Stimulated activated CD4-positive, alpha-beta T cell treated with anti-CD3 and anti-CD28 coated beads, Interleukin-1b, Interleukin-23, amount 100 ng/mL, for 48 hours (primary cell): ENCODE measurements at places on chromosomes 5 and 9.
A peak's percentile ranks its signal among the peaks of the same experiment; 100 is the strongest.

DNA sequence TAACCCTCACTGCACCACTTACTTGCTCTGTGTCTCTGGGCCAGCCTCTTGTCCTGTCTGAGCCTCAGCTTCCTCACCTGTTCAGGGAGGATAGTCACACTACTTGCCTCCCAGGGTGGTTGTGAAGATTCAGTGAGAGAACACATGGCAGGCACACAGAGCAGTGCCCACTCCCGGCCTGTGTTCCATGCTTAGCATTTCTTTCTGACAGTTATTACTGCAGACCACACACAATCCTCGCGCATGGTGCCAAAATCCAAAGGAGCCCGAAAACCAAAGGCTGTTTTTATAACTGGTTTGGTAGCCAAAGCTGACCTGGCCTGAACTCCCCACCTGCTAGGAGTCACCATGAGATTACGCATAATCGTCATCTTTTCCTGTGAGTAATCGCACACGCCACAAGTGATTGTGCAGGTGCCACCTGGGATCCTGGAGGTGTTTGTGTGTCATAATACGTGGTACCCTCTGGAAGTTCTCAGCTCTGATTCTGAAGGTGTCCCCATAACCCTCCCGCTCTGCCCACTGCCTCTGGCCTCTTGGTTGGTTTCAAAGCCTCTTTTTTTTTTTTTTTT is 84.6 kb upstream of the FBXW11 start:
- DNase-seq: no peak

GRCh38 chr9:113910036-113910639 is 34.0 kb downstream of the ZNF618 start:
- no peak for DNase-seq

- no peak for DNase-seq
Measured at GRCh38 chr5:53614376-53614885, 54.0 kb downstream of the NDUFS4 start.

DNA sequence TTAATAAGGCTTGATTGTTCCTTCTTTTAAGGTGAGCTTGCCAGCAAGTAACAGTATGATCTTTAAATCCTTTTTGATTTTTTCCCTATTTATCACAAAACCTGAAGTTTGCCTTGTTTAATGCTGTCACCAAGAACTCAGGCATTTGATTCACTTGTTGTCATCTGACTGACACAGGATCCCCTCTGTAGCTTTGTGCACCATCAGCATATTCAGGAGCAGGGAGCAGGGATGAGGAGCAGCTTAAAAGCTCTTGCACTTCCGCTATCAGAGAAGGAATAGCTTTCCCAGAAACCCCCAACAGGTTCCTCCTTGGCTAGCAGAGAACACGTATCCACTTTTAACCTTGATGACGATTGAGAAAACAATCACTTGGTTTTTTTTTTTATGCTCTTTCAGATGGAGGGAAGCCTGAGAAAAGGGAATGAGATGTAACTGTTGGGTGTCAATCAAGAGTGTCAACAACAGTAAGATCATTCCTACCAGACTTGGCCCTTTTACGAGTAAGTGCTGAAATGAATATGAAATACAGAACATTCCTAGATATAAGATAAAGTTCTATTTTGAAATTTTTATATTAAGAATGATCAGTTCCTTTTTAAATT is 433.1 kb upstream of the CDH18 start:
- no peak for DNase-seq

- DNase-seq: peak; percentile 12
Measured at GRCh38 chr5:137344723-137345322, 154.3 kb downstream of the SPOCK1 start.

DNA sequence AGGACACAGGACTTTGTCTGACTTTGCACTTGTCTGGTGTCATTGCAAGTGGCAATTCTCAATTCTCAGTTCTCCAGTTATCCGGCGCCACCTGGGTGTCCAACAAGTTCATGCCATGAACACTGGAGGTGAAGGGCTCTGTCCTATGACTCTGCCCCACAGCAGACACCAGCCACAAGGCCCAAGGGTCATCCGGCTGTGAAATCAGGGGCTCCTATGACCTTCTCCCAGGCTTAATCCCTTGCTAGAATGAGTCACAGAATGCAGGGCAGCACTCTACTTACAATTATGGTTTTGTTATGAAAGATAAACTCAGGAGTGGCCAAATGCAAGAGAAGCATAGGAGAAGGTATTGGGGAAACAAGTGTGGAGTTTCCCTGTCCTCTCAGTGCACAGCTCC is 392.0 kb downstream of the GADD45G start:
- DNase-seq: peak; percentile 10

GRCh38 chr9:93974151-93974550 is 19.0 kb upstream of the BARX1 start:
- DNase-seq: no peak

DNA sequence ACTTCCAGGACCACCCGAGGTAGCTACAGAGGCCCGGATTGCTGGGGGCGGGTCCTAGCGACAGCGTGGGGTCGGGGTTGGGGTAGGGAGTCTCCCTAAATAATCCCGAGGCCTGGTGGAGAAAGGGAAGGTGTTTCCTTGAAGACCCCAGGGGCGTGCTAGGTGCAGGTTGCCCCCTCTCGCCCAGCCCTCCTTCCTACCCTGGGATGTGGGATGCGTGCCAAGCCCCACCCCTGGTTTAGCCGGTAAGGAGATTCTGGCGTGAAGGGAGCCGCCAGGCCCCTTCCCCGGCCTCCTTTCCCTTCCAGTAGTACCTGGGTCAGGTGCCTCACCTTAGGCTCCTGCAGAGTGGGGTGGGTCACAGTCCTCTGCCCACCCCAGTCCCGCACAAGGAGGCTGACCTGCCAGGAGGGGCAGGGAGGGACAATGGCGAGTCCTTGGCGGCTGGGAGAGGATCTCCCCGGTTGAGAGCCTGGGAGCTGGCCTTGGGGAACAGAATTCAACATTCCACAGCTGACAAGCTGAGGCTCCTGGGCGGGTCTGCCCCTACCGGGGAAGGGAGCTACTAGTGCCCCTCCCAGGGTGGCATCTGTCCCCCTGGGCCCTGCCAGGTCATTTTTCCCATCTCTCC is 674 bp downstream of the TSPAN17 start:
- DNase-seq: no peak

- peak; percentile 27 for DNase-seq
Measured at GRCh38 chr5:66814146-66814991, 218.2 kb downstream of the MAST4 start.

DNA sequence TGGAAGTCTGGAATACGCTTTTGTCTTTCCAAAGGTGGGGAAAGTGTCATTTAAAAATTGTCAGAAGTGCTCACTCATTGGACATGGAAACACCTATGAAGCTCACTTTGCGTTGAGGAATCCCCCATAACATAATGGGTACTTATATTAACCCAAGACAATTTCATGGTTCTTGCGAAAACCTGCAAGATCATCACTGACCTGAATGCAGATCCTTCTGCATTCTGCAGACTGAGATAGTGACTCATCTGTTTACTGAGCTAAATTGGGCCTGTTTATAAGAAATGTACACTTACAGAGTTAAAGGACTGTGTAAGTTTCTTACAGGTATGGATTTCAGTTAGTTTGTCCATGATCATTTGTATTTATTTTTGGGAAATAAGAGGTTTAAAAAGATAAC is 153.0 kb downstream of the HMHB1 start:
- no peak for DNase-seq

GRCh38 chr5:112594095-112594850 is 143.4 kb upstream of the APC start:
- no peak for DNase-seq

- DNase-seq: no peak
Measured at GRCh38 chr5:2742921-2743679, 8.4 kb downstream of the IRX2 start.

GRCh38 chr5:141814064-141814964 is 63.9 kb downstream of the PCDH1 start:
- peak; percentile 46 for DNase-seq

DNA sequence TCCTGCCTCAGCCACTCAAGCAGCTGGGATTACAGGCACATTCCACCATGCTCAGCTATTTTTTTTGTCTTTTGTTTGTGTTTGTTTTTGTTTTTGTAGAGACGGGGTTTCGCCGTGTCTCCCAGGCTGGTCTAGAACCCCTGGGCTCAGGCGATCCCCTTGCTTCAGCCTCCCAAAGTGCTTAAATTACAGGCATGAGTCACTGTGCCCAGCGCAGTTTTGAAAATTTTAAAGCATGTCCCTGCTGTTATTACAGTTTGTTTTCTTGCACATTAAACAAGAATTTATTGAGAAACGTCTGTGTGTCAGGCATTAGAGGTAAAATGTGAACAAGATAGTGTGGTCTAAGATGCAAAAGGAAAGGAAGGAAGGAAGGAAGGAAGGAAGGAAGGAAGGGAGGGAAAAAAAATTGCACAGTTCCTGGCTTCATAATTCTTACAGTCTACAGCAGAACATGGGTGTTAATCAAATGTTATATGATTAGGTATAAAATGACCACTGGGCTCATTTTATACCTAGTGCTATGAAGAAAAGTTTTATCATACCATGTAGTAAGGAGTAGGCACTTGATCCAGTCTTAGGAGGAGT is 205.4 kb downstream of the SNX18 start:
- DNase-seq: no peak

DNA sequence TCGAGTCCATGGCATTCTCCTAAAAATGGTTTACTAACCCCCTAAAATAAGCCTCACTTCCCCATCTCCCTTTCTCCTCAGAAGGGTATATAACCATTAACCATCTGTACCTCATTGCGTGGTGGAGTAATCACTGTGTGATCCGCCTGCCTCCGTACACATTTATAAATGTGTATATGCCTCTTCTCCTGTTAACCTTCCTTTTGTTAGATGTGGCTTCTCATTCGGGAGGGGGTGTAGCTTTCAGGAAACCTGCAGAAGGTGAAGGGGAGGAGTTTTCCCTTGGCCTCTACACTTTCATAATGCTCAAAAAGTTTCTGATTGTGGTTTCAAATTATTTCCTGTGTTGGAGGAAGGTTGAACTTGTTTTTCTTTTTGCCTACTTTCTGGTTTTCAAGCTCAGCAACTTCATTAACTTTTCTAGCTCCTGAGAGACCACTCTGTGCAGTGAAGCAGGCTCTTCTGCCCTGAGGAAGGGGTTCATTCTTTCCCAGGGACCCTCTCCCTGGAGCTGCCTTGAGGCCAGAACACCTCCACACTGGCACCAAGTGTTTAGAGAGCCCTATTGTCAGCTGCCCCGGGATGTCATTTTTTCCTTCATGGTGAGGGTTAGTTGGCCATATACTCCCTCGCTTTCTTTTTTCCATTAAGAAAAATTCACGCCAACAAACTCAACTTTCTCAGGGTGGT is 46.9 kb downstream of the RASGRF2 start:
- peak; percentile 47 for DNase-seq

GRCh38 chr5:36740259-36740898 is 134.0 kb downstream of the SLC1A3 start:
- DNase-seq: no peak

DNA sequence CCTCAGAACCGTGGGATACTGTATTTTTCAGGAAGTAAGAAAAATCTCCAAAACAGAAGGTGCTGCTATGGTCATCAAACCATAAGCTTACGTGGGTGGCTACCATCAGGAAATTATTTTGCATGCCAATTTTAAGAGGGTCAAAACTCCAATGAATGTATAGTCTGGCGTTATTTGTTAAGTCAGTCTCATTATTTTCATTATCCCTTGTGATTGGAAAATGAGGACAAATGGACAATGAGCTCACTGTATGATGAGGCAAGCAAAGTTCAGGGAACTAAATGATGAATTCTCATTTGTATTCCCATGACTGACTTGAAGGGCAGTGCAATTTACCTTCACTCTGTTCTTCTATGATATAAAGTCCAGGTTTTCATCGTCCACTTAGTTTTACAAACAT is 17.6 kb downstream of the PUM3 start:
- no peak for DNase-seq

- DNase-seq: no peak
Measured at GRCh38 chr9:108889649-108890067, 27.6 kb downstream of the ACTL7A start.

GRCh38 chr5:139872052-139872766 is 76.6 kb downstream of the PSD2 start:
- no peak for DNase-seq

GRCh38 chr9:122941582-122942234 is 888 bp downstream of the RABGAP1 start:
- DNase-seq: no peak

GRCh38 chr9:88953381-88954029 is 37.8 kb upstream of the S1PR3 start:
- no peak for DNase-seq

- DNase-seq: no peak
Measured at GRCh38 chr5:93596310-93596675, 13.3 kb downstream of the NR2F1 start.

DNA sequence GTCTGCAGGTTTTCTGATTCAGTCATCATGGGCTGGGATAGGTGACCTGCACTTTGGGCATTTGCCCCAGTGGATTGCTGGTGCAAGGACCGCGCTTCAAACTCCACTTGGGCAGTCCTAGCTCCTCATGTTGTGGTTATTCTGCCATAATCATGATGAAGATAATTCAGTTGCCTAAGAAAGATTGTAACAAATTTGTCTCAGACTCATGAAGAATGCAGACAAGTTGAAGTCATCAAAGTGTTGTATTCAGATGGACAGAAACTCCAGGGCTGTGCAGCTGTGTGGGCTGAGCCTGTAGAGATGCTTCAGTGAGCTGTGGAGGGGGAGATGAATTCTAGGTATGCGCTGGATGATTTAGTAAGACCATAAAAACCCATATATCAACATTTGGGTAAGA is 38.5 kb downstream of the TARS1 start:
- no peak for DNase-seq

GRCh38 chr9:38423973-38424843 is at the start of gene IGFBPL1:
Gene IGFBPL1 (minus strand): TSS chr9:38424454. CDS start chr9:38424424, 30 bp downstream.
- peak; percentile 12 for DNase-seq

DNA sequence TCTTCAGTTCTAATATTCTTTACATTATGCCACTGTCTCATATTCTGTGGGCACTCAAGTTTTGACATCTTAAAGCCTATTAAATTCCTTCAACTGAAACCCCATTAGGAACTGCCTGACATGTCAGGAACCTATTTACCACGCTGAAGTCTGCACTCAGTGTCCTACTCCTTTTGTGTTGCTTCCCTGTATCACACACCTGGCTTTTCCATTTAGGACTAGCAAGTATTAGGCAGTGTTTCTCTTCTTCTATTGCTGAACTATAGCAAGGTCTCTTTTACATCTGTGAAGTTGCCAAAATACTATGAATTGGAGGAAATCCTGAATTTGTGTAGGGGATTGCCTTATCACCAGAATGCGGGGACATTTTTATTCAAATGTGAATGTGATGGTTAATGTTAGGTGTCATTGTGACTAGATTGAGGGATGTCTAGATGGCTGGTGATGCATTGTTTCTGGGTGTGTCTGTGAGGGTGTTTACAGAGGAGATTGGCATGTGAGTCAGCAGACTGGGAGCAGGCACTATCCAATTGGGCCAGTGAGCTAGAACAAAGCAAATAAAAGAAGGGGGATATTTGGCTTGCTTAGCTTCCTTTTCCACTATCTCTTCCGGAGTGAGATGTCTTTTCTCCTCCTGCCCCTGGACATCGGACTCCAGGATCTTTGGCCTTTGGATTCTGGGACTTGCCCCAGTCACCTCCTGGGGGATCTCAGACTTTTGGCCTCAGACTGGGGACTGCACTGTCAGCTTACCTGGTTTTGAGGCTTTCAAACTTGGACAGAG is 21.2 kb upstream of the VCAN start:
- DNase-seq: no peak

- no peak for DNase-seq
Measured at GRCh38 chr5:27450607-27451006, 412.2 kb upstream of the CDH9 start.

GRCh38 chr5:176736301-176736930 is 73.9 kb upstream of the UNC5A start:
- no peak for DNase-seq
